ENCODE measurements at places on chromosomes 2 and 18.

GRCh38 chr2:30756051-30756719 lies 51.1 kb downstream of the CAPN13 start:
- no peak for DNase-seq

GRCh38 chr2:130951018-130951417 lies 114.3 kb downstream of the ARHGEF4 start:
- no peak for DNase-seq

GRCh38 chr2:7280790-7281189 lies 363.6 kb downstream of the RNF144A start:
- DNase-seq: no peak

GRCh38 chr2:191351921-191352320 lies 106.7 kb downstream of the MYO1B start:
- DNase-seq: peak; percentile 69

DNA sequence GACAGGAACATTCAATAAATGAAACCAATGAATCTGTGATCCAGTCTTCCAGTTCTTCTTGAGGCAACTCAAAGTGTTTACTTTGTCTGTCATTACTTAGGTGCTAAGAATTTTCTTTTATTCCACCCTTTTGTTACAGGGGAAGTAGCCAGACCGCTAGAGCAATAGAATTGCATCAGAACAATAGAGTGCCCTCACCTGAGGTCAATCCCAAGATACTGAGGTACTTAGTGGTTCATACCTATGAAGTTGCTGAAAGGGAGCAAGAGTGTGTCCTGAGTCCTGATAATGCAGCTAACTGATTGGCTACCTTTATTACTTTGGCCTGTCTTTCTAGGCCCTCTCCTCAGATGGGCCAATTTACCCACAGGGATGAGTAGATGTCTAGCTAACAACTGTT lies 359.4 kb upstream of the KCNH7 start:
- no peak for DNase-seq

GRCh38 chr2:163836167-163836566 lies 100.4 kb upstream of the FIGN start:
- no peak for DNase-seq

GRCh38 chr2:118539290-118539689 lies 308.2 kb downstream of the EN1 start:
- DNase-seq: peak; percentile 46

DNA sequence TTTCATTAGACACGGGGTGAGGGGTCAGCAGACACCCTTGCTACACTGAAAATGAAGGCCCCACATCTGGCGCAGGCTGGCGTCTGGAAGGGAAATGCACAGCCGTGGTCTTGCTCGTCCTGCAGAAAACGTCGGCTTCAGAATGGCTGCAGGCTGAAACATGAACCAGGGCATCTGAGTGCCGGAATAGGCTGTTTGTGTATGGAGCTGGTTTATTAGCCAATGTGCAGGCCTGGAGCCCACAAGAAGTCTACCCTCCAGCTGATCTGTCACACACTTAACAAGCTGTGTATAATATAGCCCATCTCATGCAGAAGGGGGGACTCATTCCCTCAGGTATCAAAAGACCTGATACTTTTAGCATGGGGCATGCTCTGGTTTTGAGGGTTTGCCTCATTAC lies 153.4 kb upstream of the SOX11 start:
- DNase-seq: no peak

DNA sequence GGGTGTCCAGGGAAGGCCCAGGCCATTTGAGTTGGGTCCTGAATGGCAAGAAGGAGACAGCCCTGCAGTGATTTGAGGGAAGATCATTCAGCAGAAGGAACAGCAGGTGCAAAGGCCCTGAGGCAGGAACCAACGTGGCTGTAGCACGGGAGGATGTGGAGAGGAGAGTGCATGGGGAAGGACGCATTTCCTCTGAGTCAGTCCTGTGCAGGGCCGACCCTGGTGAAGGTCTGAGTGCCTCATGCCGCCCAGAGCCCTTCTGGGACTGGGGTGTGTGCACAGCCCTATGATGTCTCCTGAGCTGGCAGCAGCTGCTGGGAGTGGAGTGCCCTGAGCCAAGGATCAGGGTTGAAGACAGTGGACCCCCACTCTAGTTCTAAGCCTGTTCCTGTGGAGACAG lies 17.9 kb upstream of the ARHGEF4 start:
- no peak for DNase-seq

DNA sequence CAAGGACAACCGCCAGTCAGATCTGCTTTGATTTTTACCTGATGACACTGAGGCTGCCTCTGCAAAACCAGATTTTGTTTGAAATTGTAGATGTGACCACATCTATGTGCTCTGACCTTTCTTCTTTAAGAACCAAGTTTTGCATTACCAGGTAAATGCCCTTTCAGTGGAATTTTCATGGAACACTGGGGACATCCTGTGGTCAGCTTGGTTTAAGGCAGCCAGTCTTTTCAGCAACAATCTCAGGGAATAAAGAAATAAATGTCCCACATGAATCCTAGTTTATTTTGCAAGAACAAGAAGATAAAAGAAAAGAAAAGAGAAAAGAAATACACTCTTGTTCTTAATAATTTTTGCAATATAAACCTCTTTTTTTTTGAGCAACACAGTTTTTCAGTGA lies 90.6 kb downstream of the POU3F3 start:
- peak; percentile 46 for DNase-seq

GRCh38 chr18:199214-199613 lies 40.9 kb downstream of the USP14 start:
- no peak for DNase-seq

GRCh38 chr2:237497838-237498186 lies 10.8 kb downstream of the MLPH start:
- DNase-seq: peak; percentile 28

DNA sequence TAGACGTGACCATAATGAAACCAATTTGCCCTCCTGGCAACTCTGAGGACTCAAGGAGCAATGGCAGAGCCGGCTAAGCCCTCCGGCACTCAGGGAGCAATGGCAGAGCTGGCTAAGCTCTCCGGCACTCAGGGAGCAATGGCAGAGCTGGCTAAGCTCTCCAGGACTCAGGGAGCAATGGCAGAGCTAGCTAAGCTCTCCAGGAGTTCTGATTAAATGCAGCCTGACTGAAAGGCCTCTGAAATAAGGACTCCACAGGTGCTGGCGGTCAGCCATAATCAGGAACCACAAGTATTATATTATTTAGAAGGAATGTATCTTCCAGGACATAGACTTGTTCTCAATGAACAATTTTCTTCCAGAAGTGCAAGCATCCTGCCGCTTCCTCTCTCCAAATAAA lies 65.2 kb downstream of the C2orf76 start:
- DNase-seq: peak; percentile 80

- DNase-seq: peak; percentile 22
Observed at GRCh38 chr2:240622531-240623235, 2.6 kb upstream of the GPR35 start.

GRCh38 chr18:67041334-67041733 lies 437.4 kb upstream of the CDH19 start:
- DNase-seq: no peak

GRCh38 chr2:54619660-54620231 lies 103.7 kb upstream of the EML6 start:
- no peak for DNase-seq

DNA sequence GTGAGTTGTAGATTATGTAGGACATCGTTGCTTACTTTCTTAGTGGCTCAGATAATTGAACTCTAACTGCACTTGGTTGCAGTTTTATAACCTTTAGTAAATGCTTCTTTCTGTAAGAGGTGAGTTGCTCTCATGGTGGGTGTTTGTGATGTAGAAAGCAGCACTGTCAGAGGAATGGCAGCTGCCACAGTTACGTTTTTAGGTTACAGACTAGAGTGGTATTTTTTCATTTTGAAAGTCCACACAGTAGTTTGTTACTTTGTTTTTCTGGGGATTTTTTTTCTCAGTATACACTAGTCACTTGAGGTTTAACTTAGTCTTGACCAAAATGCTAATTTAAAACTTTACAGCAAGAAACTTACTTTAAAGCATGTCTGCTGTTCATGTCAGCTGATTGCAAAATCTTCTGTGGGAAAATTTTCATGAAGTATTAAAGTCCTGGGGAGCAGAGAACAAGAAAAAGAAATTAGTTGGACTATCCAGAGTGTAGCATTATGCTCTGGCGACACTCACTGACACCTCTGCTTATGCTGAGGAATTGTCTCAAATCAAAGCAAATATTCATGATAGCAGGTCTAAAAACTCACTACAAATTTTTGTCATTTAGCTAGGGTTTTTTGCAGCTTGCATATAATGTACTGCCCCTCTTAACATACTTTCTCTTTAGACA lies 14.8 kb downstream of the AFTPH start:
- no peak for DNase-seq

DNA sequence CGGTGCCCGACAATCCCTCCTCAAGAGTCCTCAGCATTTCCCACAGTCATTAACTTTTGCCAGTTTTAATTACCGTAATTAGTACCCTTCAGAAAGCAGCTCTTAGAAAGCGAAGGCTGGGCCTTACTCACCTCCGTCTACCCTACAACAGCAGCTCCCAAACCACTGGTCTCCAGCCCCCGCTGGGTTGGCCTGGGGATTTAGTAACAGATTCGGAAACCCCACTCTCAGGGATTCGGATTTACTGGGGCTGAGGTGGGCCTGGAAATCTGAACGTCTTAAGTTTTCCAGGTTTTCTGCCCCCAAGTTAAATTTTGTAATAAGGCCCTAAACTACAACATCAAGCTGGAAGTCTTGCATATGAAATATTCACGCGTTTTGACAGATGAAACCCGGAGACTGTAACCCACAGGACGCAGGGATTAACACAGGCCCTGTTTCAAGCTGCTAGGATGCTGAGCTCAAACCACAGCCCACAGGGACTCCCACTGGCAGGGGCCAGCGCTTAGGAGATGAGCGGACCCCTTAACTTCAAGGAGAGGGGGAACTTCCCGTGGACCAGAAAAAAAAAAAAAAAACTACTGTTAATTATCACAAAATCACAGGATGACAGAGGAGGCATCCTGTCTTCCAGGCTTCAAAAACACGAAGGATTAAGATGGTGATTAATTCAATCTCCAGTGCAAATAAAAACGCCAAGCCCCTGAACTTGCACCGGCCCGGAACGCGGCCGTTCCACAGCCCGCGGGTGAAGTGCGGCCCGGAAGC lies 985 bp downstream of the ILKAP start:
- peak; percentile 28 for DNase-seq

DNA sequence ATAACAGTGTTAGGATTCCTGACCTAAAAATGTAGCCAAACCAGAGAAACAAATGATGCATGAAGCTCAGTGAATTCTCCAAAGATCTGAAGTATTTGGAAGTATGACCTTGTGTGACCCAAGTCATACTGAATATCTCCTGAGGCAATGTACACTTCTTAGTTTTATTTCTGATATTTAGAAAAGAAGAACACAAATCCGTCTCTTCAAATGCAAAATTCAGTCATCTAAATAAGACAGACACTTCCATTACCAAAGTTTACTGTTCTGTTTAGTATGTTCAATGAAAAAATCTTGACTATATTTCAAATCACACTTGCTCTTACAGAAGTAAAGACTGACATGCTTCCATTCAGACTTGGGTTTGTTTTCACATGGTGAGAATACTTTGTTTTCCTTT lies 495.7 kb downstream of the RIT2 start:
- DNase-seq: no peak

DNA sequence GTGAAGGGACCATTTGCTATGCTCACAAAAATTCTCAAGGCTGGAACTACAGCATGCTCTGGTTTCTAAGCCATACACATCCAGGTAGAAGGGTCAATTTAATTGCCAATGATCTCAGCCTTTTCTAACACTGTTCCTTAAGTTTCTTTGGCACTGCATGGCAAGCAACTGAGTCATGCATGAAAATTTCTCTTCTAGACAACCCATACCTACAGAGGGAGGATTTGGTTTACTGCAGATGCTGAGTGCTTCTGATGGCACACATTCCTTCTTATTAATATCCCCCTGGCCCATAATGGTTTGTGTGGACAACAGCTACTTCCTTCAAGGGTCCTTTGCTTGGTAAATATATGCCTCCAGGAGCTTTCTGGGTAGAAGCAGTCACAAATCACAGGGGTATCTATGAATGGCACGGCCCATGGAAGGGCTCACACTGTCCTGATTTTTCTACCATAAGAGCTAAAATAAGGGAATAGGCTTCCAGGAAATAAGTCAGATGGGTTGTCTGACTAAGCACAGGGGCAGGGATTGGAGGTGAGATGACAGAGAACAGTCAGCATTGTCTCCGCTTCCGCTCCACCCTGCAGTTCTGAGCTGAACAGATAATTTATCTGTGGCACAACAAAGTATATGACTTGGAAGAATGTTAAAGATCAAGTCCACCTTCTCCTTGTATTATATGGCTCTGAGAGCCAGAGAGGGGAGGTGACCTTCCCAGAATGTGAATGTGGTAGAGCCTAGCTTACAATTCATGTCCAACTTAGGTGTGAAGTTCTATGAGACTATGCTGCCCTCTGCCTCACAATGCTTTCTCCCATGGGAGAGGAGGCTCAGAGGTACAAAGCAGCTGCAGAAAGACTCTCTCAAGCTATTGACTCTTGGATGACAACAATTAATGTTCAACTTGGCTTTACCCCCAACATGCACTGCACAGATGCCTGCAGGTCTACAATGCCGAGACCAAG lies 199.2 kb upstream of the TNP1 start:
- no peak for DNase-seq

DNA sequence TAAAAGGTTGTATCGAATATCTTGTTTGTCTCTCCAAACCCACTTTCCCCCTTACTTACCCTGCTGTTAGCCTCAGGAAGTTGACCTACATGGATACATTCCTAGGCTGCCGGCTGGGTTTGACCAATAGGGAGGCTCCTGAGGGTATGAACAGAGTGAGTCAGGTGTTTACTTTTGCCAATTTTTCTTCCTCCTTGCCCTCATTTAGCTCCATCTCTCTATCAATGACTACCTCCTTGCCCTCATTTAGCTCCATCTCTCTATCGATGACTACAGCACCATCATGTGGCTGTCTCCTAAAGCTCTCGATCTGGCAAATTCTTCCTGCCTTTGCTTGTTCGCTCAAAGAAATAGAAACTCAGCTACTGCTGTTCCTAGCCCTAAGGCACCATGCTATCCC lies 571.9 kb upstream of the CRIM1 start:
- peak; percentile 1 for DNase-seq

DNA sequence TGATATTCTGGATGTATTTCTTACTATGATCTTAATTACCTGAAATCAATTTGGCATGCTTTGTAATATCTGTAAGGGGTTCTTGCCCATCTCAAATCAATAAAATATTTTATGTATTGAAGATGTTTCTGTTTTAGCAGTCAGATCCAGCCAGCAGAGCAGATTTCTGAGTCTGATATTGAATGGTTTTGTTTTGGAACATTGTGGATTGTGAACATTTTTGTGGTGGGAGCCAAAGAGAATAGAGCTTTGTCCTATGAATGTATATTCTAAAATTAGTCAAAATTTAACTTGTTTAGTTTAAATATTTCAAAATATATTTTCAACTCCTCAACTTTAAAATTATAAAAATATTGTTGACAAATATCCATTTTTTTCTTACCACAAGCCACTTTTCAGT lies 197.0 kb downstream of the UBE2E3 start:
- DNase-seq: peak; percentile 36

- DNase-seq: no peak
Observed at GRCh38 chr2:192775011-192775410, 580.3 kb upstream of the TMEFF2 start.

- no peak for DNase-seq
Observed at GRCh38 chr18:61379827-61380226, 46.6 kb downstream of the CDH20 start.
